Mesothelial cell of epicardium (in vitro differentiated cells): ENCODE measurements at places on chromosomes 6 and 20. TPM values are rescaled to one million over a fixed set of nuclear protein-coding genes. Genes with fewer than 3 reads are reported as not detected.

DNA sequence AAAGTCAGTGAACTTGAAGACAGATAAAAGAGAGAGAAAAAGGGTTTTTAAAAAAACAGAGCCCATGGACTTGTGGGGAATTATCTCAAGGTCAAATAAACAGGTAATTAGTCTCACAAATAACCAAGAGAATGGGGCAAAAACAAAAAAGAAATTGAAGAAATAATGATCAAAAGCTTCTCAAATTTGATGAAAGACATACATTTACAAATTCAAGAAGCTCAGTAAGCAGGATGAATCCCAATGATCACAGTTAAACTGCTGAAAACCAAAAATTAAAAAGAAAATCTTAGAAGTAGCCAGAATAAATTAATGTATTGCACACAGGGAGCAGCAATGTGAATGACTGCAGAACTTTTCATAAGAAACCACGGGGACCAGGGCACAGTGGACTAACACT, 112.5 kb upstream of the EMILIN3 start:
- no peak for DNase-seq

DNA sequence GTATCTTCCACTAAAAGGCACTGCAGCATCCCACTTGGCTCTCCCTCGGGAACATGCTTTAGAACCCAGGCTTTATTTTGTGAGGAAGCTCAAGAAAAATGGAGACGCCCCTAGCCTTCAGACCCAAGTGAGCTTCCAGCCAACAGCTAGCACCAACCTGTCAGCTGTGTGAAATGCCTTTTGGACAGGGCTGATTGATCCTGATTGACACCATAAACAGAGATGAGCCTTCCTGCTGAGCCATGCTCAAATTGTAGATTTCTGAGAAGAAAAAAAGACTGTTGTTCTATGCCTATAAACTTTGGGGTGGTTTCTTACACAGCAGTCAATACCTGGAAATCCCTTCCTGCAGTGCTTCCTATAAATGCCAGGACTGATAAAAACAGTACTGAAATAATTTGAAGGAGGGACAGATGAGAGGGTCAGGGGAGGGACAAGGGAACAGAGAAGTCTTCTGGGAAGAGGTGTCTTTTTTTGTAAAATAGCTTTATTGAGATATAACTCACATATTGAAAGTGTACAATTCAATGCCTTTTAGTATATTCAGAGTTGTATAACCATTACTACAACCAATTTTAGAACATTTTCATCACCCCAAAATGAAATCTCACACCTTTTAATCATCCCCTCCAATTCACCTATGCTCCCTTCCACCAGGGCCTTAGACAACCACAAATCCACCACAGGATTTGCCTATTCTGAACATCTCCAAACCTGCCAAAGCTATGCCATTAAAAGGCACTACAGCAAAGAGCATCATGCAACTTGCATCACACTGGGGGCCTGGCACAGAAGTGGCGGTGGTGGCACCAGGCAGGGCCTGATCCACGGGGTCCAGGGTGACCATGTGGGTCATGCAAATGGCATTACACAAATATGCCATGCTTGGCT, 2.7 kb upstream of the STK4 start:
- DNase-seq = no peak

GRCh38 chr20:13813910-13814309, 29.1 kb downstream of the NDUFAF5 start:
- DNase-seq = no peak

DNA sequence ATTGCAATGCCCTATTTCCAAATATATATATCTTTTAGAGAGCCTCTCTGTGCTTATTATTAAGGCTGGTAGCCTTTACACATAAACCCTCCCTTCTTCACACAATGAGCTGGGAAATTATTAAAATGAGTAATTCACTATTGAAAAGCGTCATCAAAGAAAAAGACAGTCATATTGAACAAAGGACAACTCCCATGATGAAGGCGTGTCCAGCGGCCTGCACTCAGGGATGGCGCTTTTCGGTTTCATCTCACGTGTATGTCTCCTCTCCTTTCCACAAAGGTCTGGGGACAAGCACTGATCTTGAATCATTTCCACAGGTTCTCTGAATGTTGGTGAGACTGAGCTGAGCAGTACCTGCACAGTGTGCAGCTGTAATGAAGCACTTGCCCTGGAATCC, 3.5 kb downstream of the SERPINB9 start:
- no peak for DNase-seq

DNA sequence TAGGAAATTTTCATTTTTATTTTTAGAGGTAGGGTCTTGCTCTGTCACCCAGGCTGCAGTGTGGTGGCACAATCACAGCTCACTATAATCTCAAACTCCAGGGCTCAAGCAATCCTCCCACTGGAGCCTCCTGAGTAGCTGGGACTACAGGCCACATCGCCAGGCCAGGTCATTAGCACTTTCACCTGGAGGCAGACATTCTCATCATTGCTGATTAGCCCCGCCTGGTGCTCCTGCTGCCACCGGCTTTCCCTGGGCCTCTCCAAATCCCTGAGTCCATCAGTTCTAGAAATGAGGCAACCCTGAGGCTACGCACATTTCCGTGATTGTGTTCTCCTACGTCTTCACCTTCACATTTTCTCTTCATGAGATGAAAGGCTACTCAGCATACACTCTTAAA, 607.7 kb upstream of the NRSN1 start:
- no peak for DNase-seq

DNA sequence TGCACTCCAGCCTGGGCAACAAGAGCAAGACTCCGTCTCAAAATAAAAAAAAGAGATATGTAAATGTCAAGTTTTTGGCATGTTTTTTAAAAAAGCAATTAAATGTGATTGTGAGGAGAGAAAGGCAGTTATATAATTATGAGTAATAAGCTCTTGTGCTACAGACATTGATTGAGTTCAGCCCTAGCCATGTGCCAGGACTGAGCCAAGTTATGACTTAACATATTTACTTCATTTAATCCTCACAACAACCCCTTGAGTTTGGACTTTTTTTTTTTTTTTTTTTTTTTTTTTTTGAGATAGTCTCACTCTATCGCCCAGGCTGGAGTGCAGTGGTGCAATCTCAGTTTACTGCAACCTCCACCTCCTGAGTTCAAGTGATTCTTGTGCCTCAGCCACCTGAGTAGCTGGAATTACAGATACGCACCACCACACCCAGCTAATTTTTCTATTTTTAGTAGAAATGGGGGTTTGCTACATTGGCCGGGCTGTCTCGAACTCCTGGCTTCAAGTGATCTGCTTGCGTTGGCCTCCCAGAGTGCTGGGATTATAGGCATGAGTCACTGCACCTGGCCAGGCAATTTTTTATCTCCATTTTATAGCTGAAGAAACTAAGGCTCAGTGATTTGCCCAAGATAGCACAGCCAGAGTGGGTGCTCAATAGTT, 15.0 kb upstream of the CSE1L start:
- no peak for DNase-seq

DNA sequence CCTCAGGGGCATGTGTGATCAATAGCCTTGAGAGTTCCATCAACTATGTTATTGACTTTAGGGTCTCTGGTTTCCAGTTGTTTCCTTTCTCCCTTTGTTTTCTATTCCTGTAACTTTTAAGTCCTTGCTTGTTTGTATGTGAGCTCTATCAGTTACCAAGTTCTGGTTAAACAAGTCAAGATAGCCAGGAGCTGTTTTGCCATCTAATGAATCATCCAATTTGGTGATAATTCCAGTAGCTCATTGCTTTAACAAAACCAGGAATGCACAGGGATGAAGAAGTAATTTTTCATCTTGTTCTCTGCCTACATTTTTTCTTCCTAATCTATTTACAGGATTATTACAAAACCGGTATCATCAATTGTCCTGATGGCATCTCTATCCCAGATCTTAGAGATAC, 36.5 kb downstream of the KCTD20 start:
- no peak for DNase-seq

DNA sequence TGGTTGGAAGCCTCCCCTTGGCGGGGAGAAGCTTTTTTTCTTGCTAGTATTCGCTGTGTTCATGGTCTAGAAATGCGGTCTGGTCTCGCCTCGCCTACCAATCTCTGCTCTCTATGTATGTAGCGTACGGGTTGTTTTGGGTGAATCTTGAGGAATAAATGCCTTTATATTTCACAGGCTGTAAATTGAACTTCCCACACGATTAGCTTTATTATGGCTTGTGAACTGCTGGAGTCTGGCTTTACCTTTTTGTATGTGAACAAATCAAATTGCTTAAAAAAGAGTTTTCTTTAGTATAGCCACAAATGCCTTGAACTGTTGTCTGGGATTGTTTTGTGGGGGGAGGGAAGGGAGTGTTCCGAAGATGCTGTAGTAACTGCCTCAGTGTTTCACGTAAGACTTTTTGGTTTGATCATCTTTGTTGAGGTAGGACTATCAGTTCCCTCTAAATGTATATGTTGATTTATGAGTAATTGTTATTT, 2.2 kb downstream of the INSM1 start:
- DNase-seq = no peak

DNA sequence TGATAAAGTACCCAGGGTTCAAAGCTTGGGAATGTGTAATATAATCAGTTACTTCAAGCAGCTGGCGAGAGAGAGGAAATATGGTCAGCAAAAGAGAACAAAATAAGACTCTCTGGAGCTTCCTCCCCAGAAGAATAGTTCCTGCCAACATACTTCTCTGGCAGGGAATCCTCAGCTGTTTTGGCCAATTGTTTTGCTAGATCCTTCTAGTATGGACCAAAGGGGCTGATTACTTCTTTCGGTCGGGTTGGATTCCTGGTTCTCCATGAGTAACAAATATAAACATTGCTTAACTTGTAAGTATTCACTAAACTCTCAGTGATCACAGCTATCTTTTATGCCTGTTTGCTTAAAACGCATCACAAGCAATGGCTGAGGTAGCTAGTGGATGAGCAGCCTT, 31.4 kb upstream of the FBXO9 start:
- DNase-seq = no peak

DNA sequence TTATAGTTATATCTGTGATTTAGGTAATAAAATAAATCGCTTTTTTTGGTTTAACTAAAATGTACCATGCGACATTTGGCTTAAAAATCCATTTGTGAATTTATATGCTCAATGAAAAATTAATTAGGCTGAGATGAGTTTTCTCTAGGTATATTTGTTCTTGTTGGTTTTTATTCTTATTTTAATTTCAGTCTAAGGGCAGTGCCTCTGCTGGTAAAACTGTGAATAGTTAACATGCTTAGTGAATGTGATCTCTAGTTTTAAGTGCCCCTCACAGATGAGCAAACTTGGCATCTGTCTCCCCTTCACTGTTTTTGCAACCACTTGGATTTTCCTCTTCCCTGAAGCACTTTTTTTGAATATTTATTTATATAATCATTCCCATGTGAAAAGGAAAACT, 822.7 kb downstream of the GRIK2 start:
- DNase-seq = no peak

- DNase-seq = no peak
These were observed 77.2 kb upstream of the TIAM2 start for GRCh38 chr6:154917941-154918340.

GRCh38 chr6:149456311-149457021, 28.3 kb downstream of the ZC3H12D start:
- no peak for DNase-seq

DNA sequence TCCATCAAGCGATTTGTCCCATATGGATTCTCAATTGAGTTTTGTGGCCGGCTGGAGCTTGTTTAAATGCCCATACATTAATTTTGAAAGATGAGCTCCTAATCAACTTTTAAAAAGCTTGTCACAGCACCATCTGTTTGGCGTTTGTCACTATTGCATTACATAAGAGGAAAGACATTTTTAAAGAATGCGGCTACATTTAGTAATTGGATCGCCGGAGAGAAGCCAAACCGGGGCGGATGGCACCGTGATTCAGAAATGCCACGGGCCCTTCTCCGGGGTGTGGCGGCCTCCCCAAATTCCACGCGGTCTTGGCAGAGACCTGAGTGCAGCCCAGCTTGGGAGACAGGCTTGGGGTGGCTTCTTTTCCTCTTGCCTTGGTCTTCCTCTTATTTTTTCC, 67.7 kb upstream of the ZNFX1 start:
- DNase-seq = no peak

- DNase-seq = no peak
These were observed 8.9 kb upstream of the QKI start for GRCh38 chr6:163405412-163406309.

GRCh38 chr20:22577515-22578220, 6.7 kb downstream of the FOXA2 start:
- no peak for DNase-seq

- no peak for DNase-seq
These were observed 115.6 kb downstream of the EPB41L2 start for GRCh38 chr6:130947464-130947863.

GRCh38 chr6:96943555-96944215, 19.2 kb downstream of the KLHL32 start:
- no peak for DNase-seq

DNA sequence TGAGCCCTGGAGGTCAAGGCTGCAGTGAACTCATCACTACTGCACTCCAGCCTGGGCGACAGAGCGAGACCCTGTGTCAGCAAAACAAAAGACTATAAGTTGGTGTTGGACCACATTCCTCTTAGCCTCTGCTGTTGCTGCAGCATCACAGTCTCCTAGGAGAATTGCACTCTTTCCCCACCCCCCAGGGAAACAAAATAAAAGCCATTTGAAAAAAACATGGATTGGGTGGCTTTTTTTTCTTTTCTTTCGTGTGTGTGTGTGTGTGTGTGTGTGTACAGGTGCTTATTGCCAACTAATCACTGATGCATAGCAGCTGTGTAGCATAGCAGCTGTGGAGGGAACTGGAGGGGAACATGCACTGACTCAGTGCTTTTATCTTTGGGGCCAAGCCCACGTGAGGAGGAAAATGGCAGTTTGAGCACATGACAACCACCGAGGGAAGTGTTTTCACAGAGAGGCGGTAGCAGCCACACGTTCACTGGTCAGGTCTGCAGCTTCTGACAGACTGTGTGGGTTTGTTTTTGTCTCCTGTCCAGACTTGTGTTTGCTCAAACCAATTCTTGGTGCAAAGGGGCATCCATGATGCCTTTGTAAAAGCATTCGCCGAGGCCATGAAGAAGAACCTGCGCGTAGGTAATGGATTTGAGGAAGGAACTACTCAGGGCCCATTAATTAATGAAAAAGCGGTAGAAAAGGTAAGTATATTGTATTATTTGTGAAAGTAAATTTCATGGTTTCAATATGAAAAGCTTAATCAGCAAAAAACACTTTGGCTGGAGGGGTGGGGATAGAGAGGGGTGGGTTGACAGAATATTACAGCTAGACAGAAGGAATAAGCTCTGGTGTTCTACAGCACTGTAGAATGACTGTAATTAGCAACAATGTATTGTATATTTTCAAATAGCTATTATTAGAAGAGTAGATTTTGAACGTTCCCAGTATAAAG, 27.7 kb downstream of the ALDH5A1 start:
- DNase-seq = no peak

- DNase-seq = no peak
These were observed 120.4 kb downstream of the ARMC2 start for GRCh38 chr6:108968325-108969316.

GRCh38 chr20:60470366-60470765, 512.1 kb downstream of the CDH26 start:
- no peak for DNase-seq

MCCD1 gene
- not detected in 3 replicates for total RNA-seq

IL17A gene
- not detected in 3 replicates for total RNA-seq

COL12A1 gene
- 10.5 to 12.5 TPM (median 11.3 TPM) in 3 replicates for total RNA-seq

CGA gene
- total RNA-seq = not detected in 3 replicates

ARMC12 gene
- 3.3 to 4.9 TPM (median 4.2 TPM) in 3 replicates for total RNA-seq

SLC22A23 gene
- 24.3 to 25.0 TPM (median 24.5 TPM) in 3 replicates for total RNA-seq

ACAT2 gene
- 35.1 to 37.7 TPM (median 35.8 TPM) in 3 replicates for total RNA-seq

POFUT1 gene
- 43.7 to 46.3 TPM (median 45.3 TPM) in 3 replicates for total RNA-seq

ATP9A gene
- total RNA-seq = 77.1 to 80.0 TPM (median 79.1 TPM) in 3 replicates

GNAS-AS1 gene
- total RNA-seq = 5.8 to 6.3 TPM (median 5.9 TPM) in 3 replicates

C6orf58 gene
- total RNA-seq = 0.18 to 0.51 TPM (median 0.38 TPM) in 3 replicates

NKAPL gene
- total RNA-seq = not detected in 3 replicates
